ENCODE measurements at places on chromosomes 11 and 22. TPM values are rescaled to one million over a fixed set of nuclear protein-coding genes. Genes with fewer than 3 reads are reported as not detected.

The ROBO4 gene
- 23.5 TPM for total RNA-seq

- DNase-seq: no peak
Measured at GRCh38 chr11:19244621-19245020, 3.9 kb upstream of the E2F8 start.

GRCh38 chr11:62273789-62274275 is 3.9 kb downstream of the SCGB2A2 start:
- no peak for DNase-seq

The NLRP10 gene
- total RNA-seq: not detected

DNA sequence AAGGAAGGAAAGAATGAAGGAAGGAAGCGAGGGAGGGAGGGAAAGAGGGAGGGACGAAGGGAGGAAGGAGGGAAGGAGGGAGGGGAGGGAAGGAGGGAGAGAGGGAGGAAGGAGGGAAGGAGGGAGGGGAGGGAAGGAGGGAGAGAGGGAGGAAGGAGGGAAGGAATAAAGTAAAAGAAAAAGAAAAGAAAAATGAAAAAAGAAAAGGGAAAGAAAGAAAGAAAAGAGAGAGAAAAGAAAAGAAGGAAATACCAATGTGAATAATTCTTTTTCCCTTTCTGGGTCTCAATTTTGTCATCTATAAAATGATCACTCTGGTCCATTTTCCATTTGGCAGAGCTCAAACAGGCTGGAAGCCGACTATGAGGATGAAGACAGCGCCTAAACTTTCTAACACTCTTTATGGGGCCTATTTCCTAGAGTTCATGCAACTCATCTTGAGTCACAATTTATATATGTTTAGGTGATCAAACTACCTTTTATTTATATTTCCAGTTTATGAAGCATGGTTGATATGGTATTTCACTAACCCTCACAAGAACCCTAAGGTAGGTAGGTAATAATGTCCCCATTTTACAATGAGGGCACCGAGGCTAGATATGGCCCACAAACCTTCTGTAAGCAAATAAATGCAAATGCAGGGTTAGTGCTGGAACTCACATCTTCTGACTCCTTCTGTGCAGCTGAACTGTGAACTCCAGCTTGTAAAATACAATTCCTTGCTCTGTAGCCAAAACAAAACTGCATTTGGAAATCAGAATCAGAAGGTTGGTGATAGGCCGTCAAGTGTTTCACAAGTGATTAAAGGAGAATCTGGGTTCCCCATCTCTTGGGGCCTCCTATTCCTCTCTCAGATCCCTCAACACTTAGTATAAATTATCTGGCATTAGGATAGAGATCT is 434.3 kb downstream of the ETS1 start:
- no peak for DNase-seq

The CCDC73 gene
- not detected for total RNA-seq

The VSIG10L2 gene
- total RNA-seq: not detected

Measured in heart right ventricle (tissue), 16 donors.